ENCODE measurements at places on chromosomes 1 and 21.
A peak's percentile ranks its signal among the peaks of the same experiment; 100 is the strongest.

DNA sequence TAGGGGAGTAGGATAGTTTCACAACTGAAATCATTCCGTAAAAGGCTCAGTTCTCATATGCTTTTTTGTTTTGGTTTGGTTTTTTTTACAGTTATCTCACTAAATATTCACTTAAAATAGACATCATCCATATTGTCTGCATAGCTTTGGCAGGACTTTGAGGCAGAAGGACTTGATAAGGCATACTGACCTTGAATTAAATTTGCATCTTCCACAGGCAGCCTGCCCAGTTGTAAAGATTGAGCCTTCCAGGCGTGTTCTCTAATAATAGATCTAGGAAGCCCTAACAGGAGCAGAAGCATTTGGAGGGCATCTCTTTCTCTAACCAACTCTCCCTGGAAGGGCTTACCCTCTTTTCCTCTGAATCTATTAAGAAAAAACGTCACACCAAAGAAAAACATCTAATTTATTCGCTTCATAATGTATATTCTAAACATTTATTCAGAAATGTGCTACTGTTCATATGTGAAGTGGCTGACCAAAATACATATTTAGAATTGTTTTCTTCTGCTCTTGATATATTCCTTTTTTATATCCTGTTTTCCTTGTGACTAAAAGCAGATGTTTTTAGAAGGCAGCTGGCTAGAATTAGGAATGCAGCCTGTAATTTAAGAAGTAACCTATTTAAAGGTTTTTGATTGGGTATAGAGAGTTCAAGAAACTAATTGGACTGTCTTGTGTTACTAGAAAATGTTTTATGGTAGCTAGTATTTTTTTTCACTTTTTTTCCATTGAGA is 20.2 kb downstream of the DESI2 start:
- no peak for DNase-seq

GRCh38 chr1:236484310-236484971 is 39.3 kb upstream of the LGALS8 start:
- no peak for DNase-seq

DNA sequence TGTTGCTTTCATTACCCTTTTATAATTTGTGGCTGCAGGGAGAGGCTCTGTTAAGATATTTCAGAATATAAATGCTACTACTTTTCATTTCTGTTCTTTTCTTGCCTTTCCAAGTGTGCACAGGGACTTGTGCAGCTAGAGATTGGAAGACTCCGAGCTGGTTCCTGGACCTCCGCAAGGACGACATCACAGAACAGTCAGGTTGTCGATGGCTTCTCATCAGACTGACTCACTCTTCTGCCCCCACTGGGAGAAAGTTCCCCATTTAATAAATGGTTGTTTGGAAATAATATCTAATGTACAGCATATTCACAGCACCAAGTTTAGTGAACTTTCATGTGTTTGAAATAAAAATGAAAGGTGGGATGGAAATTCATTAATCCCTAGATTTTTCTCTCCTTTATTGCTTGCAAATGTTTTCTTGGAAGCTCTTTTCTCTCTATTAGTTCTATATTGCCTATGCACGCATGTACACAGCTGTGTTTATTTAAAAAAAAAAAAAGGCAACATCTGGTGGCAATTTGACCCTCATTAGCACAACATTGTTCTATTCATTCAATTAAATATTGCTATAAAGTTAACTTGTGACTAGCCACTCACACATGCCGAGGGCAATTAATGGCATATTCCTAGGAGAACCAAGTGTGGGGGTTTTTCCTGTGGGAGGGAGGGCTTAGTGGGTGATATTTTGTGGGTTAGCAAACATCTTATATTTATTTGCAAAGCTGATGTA is 77.5 kb upstream of the L1TD1 start:
- no peak for DNase-seq

GRCh38 chr1:68497358-68497698 is 446 bp upstream of the DEPDC1 start:
- no peak for DNase-seq

- DNase-seq, result no peak
Observed at GRCh38 chr1:171217658-171218443, 30.4 kb upstream of the FMO1 start.

DNA sequence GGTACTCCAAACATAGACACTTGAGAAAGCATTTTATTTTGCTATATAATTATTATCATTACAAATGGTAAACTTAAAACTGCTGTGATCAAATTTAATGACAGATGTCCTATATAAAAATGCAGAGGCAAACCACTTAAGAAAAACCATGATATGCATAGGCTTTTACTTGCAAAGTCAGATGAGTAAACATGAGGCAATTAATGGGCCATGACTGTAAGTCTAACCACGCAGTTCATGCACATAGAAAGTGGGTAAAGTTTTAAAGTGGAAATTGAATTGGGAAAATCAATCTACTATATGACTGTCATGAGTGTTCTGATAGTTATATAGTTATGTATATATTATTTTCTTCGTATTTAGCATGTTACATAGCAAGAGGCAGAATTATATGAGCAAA is 219.2 kb downstream of the PTPRC start:
- no peak for DNase-seq

DNA sequence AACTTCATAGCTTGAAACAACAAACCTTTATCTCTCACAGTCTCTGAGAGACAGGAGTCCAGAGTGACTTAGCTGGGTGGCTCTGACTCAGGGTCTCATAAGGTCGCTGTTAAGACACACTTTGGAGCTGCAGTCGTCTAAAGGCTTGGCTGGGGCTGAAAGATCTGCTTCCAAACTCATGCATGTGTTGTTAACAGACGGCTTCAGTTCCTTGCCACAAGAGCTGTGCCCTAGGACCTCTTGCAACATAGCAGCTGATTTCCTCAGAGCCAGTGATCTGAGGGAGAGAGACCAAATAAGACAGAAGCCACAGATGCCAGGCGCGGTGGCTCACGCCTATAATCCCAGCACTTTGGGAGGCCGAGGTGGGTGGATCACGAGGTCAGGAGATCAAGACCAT is 176.8 kb downstream of the DISC1 start:
- no peak for DNase-seq

GRCh38 chr1:3858231-3858981 is 1.1 kb downstream of the DFFB start:
- DNase-seq, result no peak

GRCh38 chr1:159197561-159198557 is 6.8 kb upstream of the ACKR1 start:
- DNase-seq, result peak; percentile 21

Data from activated T-cell treated with anti-CD3 and anti-CD28 coated beads for 4 hours (primary cell).